ENCODE measurements at places on chromosomes 1 and 21.

DNA sequence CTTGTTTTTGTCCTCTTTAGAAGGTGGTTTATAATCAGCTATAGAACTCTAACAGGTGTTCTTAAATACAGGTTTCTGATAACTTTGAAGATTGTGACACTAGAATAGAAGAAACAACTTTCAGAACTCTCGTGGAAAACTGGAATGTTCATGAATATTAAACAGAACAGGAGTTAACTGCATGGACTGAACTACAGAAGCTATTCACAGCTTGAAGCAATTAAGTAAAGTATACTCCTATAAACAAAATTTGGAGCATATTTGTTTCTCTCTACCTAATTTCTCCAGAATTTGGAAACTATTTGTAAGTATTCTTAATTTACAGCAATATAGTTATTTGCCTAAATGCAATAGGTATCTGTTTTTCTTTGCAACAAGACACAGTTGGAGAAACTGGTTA, 824.8 kb downstream of the ADGRL2 start:
- no peak for DNase-seq

DNA sequence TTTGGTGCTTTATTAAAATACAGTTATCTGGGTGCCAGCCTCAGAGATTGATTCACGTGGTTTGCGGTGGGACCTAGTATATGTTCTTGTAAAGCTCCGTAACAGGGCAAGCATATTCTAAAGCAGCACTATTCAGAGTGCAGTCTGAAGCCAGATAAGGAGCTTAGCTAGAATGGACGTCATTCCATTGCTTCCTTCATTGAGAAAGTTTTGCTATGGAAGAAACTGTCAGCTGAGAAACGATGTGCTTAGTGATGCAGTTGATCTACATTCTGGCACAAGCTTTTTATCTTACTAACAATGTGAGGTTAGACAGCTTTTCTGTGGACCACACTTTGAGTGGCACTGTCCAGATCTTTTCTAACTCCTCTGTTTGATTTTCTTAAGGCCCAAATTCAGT, 26.2 kb downstream of the SLC44A3 start:
- no peak for DNase-seq

- DNase-seq: no peak
Measured at GRCh38 chr1:231139125-231139649, 22.7 kb upstream of the TRIM67 start.

- DNase-seq: no peak
Measured at GRCh38 chr1:30852026-30852425, 56.5 kb downstream of the SDC3 start.

GRCh38 chr1:66916320-66916719, 8.3 kb downstream of the DNAI4 start:
- no peak for DNase-seq

GRCh38 chr1:145696630-145696960, 10.6 kb downstream of the PDZK1 start:
- DNase-seq: no peak

- DNase-seq: no peak
Measured at GRCh38 chr1:207922554-207922953, 11.6 kb upstream of the CD34 start.

GRCh38 chr1:27811741-27812500, 18.7 kb upstream of the PPP1R8 start:
- DNase-seq: no peak

GRCh38 chr1:58597076-58597475, 20.0 kb upstream of the TACSTD2 start:
- no peak for DNase-seq

DNA sequence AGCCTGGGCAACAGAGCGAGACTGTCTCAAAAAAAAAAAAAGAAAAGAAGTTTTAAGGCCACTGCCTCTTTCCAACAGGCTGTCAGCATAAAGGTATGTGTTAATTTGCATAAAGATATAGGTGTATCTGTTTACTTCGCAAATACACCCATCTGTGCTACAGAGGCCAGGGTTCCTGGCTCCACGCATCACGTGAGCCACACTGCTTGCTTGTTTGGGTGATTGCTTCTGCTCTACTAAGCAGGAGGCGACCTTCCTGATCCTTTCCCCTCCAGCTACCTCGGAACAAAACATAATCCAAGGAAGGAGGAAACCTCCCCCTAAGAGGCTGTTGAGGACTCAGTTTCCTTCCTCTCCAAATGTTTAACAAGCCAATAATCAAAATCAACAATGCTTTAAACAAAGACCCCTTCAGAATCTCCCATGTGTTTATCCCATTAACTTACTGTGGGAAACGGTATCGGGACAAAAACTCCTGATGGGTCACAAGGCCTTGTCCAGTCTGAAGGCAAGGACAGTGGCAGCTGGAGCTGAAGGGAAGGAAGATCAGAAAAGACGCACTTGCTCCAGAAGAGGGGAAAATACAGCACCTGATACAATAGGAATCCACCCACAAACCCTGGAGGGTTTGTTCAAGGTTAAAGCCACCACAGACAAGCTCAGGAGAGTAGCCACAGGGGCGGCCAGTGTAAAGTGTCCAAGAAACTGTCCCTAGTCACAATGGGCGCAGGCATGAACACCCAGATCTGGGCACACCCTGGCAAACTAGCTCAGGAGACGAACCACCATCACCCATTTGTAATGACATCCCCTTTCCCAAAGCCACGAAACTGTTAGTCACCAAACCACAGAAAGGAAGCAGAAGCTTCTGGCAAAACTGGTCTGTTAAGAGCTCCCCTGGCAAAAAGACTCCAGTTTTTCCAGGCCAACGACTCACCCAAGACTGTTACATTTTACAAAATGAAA, 17.2 kb downstream of the CTNNBIP1 start:
- no peak for DNase-seq

- DNase-seq: no peak
Measured at GRCh38 chr1:193321242-193321840, 134.9 kb upstream of the B3GALT2 start.

- DNase-seq: no peak
Measured at GRCh38 chr1:32861904-32862695, 8.6 kb downstream of the FNDC5 start.

- no peak for DNase-seq
Measured at GRCh38 chr1:5563861-5564577, 428.2 kb downstream of the NPHP4 start.

DNA sequence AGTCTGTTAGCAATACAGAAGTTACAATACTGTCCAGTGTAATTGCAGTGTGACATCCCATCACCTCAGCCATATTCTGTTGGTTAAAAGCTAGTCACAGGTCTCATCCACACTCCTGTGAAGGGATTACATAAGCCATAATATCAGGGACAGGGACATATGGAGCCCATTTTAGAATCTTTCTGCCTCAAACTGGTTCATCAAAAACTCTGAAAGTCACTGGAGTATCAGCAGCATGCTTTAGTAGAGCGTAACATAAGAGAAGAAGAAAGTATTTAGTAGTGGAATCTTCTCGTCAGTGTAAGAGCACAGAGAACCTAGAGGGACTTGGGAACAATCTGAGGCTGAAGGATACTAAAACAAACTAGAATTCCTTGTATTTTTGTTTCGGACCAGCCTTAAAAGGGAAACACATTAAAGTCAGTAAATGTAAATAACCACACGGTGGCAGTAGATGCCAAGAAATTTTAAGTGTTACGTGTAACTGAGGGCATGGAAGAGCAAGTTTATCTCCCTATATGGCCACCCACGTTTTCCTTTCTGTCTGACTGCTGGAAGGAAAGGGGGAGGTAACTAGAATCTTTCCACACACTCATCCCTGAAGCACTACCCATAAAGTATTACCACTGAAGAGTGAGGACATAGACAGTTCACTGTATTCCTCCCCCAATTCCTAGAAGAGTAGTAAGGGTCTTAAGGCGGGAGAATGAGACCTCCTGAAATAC, 41.6 kb upstream of the AGL start:
- DNase-seq: peak; percentile 88

- DNase-seq: no peak
Measured at GRCh38 chr21:44078411-44078981, 28.7 kb upstream of the PWP2 start.

- DNase-seq: no peak
Measured at GRCh38 chr1:15500184-15501178, 23.5 kb downstream of the CASP9 start.

DNA sequence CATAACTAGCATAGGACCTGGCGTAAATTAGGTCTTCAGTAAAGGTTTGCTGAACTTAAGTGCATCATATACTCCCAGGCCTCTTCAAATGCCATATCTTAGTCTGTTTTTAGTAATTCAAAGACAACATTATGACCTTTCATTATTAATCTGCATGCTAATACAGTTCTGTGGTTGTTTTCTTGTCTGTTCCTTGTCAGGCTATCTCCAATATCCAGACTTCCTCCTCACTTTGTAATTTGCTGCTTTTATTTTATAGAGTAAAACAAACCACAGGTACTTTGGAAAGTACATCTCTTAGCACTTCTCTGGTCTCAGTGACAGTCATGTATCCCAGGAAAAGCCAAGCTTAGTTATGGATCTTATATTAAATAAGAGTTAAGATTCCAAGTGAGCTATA, 65.1 kb upstream of the BMP8A start:
- DNase-seq: no peak

DNA sequence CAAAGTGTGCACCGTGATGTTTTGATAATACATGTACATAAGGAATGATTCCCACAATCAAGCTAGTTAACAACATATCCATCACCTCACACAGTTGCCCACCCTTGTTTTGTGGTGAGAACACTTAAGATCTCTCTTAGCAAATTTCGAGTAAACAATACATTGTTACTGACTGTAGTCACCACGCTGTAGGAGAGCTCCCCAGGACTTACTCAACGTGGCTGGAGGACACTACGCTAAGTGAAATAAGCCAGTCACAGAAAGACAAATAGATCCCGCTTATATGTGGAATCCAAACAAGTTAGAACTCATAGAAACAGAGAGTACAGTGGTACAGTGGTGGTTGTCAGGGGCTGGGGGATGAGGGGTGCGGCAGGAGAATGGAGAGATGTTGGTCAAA, 24.8 kb downstream of the GPR137B start:
- DNase-seq: no peak

DNA sequence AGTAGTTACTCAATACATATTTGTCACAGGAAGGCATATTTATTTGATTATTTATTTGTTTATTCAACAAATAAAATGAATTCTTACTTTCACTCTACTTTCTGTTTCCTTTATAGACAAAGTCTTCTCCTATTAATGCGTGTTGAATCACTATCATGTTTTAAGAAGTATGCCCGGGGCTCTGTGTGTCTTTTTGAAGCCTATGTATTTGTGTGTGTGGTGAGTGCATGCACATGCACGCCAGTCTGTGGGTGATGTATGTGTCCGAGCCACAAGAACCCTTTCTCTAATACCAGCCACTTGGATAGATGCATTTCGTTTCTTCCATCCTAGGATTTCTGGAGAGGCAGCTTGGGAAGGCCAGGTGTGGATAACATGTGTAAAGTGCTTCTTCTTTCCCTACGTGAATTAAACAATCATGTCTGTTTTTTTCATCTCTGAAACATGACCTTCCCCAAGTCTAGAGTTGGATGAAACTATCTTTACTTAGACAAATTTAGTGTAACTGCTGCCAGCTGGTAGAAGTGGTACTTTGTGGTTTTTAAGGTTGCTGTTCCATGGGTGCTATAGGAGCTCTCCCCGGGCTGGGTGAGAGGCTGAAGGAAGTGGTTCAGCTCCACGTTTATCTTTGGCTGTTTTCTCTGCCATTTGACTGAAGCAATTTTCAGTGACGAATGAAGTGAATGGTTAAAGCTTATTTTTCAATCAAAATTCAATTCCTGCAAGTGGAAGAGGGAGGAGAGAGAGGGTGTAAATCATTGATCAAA, 46.8 kb upstream of the PPM1J start:
- DNase-seq: no peak

GRCh38 chr1:218390618-218391017, 45.5 kb downstream of the TGFB2 start:
- DNase-seq: no peak

- DNase-seq: no peak
Measured at GRCh38 chr1:29849991-29850757, 613.9 kb downstream of the PTPRU start.

GRCh38 chr1:34373912-34374311, 197.2 kb downstream of the C1orf94 start:
- no peak for DNase-seq

- DNase-seq: no peak
Measured at GRCh38 chr1:228802386-228803220, 67.3 kb downstream of the RHOU start.
